ENCODE measurements at places on chromosomes 7 and 10.

DNA sequence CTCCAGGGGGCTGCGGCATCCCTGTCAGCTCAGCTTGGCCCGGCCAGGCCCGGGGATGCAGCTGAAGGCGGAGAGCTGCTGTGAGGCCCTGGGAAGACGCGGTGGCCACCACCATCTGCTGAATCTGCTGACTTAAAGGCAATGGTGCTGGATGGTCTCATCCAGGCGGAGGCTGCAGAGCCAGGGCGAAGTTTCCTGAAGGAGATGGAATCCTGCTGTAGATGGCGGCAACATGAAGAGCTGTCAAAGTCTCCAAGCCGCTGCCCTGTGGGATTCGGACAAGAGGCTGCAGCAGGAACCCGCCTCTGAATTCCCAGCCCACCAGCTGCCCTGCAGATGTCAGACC is 200.1 kb downstream of the PTPRN2 start:
- no peak for DNase-seq

DNA sequence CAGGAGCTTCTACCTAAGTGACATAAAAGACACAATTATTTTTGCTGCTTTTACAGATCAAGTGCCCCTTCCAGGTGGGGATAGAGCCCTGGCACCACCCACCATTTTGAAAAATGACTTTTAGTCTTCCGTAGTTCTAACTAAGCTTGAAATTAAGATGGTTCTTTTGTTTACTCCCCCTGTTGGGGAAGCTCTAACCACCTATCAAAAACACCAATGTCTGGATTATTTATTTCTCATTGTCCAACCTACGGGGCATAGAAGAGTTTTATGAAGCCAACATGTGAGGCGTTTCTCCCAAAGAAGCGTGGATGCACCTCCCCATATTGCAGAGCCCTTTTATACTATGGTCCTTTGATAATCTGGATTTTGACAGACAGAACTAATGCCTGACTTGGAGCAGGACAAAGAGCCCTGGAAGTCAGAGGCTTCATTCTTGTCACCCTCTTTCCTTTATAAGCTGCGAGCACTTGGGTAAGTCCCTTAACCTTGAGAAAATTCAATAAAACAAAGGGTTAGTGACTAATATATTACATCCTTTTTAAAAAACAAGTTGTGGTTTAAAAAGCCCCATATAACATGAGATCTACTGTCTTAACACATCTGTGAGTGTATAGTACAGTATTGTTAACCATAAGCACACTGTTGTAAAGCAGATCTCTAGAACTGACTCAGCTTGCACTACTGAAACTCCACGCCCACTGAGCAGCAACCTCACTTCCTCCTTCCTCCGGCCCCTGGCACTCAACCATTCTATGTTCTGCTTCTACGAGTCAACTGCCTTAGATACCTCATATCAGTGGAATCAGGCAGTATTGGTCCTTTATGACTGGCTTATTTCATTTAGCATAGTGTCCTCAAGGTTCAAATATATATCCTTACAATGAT is 67.5 kb downstream of the ATXN7L1 start:
- no peak for DNase-seq

- DNase-seq, result no peak
These were observed 122.9 kb upstream of the NRBF2 start for GRCh38 chr10:63010203-63010602.

DNA sequence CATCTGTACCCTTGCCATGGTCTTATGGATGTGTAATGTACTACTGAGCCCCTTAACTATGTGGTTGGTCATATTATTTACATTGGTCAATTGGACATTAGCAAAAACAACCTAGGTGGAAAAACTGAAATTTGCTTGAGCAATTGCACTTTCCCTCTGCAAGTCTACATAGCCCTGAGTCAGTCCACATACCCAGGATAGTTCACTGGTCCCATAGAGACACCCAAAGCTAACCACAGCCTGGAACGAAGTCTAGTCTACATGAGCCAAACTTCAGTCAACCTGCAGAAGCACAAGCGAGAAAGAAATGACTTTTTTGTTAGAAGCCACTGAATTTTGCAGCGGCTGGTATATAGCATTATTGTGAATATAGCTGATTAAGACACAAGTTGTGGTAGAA is 37.6 kb upstream of the COL1A2 start:
- DNase-seq, result no peak

DNA sequence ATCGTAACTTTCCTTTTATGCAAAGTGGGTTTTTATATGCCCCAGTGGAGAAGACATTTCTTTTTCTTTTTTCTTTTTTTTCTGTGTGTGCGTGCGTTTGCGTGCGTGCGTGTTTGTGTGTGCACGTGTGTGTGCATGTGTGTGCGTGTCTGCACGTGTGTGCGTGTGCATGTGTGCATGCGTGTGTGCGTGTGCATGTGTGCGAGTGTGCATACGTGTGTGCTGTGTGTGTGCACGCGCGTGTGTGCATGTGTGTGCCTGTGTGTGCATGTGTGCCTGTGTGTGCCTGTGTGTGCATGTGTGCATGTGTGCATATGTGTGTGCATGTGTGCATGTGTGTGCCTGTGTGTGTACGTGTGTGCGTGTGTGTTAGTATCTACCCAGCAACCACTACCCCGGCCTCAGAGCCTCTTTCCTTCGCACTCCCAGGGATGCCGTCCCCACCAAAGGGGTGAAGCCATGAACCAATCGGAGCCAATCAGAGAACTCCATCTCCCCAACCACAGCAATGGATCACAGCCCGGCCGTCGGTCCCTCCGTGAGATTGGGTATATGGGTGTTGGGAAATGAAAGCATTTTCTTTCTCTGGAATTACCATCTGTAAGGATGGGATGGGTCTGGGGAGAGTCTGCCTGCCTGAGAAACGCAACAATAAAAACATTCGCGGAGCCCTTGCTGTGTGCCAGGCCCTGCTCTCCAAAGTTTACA is 92.3 kb downstream of the ELFN1 start:
- no peak for DNase-seq

Measured in NCI-H1436 treated with DMSO at 0.1 percent for 48 hours (cell line).